Activated naive CD8-positive, alpha-beta T cell treated with anti-CD3 and anti-CD28 coated beads, Interleukin-2, amount 10 ng/mL, durations not matched to agents 7 days and 5 days (primary cell): ENCODE measurements at places on chromosomes 2 and 18. TPM values are rescaled to one million over a fixed set of nuclear protein-coding genes. Genes with fewer than 3 reads are reported as not detected.

DNA sequence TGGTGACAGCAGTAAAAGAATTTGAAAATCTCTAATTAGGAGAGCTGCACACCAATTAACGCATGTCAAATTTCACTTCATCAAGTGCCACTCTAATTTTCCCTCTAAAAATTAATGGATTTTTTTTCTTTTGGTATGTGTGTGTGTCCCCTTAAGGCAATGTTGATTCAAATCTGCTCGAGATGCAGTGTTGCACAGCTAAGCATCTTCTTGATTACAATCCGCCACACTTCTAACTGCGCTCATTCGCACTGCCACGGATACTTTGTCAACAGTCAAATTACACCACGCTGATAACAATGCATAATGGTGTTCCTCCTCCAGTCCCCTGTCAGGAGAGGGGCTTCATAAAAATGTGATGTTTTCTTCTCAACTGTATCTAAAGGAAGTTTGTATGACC is 261.4 kb downstream of the MEIS1 start:
- DNase-seq = no peak
- H3K36me3 ChIP-seq = no peaks in the 10 kb centered on the region
- no peaks in the 10 kb centered on the region for H3K27me3 ChIP-seq
- H3K4me1 ChIP-seq = no peaks in the 10 kb centered on the region

- peaks cover 7% of the 10 kb centered on the region for H3K4me1 ChIP-seq
- peak overlapping the region; percentile 50 for H3K4me3 ChIP-seq
- H3K27me3 ChIP-seq = no peaks in the 10 kb centered on the region
- peak overlapping the region; percentile 31 for H3K27ac ChIP-seq
Observed at GRCh38 chr2:36549165-36549574, 48.8 kb downstream of the FEZ2 start.

GRCh38 chr2:168452781-168453180 is 3.3 kb upstream of the CERS6 start:
- H3K4me1 ChIP-seq = peaks cover 7% of the 10 kb centered on the region
- H3K4me3 ChIP-seq = no peak overlapping the region
- H3K27ac ChIP-seq = no peak overlapping the region
- peaks cover 3% of the 10 kb centered on the region for H3K36me3 ChIP-seq
- H3K27me3 ChIP-seq = no peaks in the 10 kb centered on the region
- DNase-seq = no peak

GRCh38 chr2:80469428-80469827 is 164.9 kb upstream of the LRRTM1 start:
- no peak for DNase-seq
- no peak overlapping the region for H3K4me3 ChIP-seq
- H3K27me3 ChIP-seq = no peaks in the 10 kb centered on the region
- H3K36me3 ChIP-seq = no peaks in the 10 kb centered on the region
- no peaks in the 10 kb centered on the region for H3K4me1 ChIP-seq

DNA sequence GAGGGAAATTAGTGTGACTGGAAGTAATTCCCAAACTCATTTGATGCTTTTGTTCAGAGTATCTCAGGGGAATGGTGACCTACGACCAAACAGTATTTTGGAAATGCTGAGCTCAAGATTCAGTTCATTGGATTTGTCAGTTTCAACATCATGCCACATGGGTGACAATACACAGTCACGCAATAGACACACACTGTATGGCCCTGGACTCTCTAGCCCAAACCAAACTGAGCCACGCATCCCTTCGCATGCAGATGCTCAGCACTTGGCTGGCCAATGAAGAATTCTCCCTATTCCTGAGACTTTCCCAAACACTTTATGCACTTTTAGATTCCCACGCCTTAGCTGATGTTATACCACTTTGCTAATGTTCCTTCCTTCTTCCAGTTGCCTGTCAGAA is 10.0 kb downstream of the PDE1A start:
- no peaks in the 10 kb centered on the region for H3K36me3 ChIP-seq
- H3K4me1 ChIP-seq = no peaks in the 10 kb centered on the region
- DNase-seq = no peak
- H3K4me3 ChIP-seq = no peak overlapping the region

GRCh38 chr2:173652767-173653431 is 298.2 kb downstream of the CDCA7 start:
- H3K36me3 ChIP-seq = no peaks in the 10 kb centered on the region
- no peak for DNase-seq

DNA sequence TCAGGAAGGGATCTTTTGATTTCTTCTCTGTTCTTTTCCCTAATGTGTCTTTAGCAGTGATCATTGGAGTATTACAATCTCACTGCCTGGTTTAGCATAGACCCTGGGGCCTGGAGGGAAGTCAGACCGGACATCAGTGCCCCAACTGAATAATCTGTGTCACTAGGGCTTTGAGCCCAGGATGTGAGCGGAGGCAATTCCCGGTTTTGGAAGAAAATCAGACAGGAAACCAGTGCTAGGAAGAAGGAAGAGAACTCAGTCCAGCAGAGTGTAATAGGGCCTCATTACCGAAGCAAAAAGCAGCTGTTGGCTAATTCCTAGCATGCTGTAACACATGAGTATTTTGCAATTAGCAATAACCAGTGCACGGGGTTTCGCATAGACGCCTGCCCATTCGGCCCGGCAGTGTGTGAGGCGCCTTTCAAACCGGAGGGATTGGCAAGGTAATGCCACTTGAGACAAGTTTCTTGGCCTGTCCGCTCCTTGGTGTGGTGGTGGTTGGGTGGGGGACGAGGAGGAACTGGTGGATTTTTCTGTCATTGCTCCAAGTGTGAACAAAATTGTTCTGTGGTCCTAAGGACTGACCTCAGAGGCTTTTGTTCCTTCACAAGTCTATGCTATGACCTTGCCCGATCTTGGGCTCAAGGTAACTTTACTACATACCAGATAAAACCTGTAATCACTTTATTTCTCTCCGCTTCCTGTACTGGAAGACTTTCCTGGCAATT is 2.8 kb downstream of the FOSL2 start:
- H3K27ac ChIP-seq = no peak overlapping the region
- H3K36me3 ChIP-seq = peaks cover 7% of the 10 kb centered on the region
- H3K4me1 ChIP-seq = peaks cover 22% of the 10 kb centered on the region
- no peak overlapping the region for H3K4me3 ChIP-seq
- H3K27me3 ChIP-seq = no peaks in the 10 kb centered on the region
- no peak for DNase-seq

- H3K4me3 ChIP-seq = no peak overlapping the region
- no peak overlapping the region for H3K27ac ChIP-seq
- H3K36me3 ChIP-seq = no peaks in the 10 kb centered on the region
- DNase-seq = no peak
Observed at GRCh38 chr2:15825276-15825980, 114.9 kb upstream of the MYCN start.

DNA sequence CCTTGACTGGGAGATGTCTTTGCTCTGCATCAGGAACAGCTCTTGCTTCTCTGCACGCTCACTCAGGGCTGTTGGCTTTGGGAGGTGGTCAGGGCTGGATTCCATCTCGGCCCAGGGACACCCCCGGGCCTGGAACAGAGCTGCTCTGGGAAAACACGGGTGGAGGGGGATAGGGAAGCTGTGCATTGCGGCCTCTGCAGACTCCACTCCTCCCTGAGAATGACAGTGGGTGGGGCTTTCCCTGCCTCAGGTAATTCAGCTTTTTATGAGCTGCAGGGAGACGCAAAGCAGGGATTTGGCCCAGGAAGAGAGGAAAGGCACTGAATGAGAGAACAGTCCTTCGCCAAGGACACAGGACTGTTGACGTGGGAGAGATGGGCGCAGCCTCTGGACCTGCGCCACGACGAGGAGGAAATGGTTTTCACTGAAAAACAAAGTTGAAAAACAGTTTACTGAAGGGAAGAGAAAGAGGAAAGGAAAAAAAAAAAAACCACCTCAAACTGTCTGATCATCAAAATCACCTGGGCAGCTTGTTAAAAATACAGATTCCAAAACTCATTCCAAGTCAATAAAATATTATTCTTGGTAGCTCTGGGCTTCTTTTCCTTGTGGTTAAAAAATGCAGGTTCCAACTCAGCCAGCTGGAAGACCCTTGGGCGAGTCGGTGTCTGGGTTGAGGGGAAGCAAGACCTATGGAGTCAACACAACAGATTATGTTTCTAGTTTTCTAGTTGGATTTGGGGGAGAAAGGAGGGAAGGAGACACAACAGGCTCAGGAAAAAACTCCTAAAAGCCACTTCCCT is 194.0 kb downstream of the ZFP36L2 start:
- DNase-seq = no peak
- no peak overlapping the region for H3K27ac ChIP-seq
- peak overlapping the region; percentile 48 for H3K4me3 ChIP-seq
- no peaks in the 10 kb centered on the region for H3K27me3 ChIP-seq

DNA sequence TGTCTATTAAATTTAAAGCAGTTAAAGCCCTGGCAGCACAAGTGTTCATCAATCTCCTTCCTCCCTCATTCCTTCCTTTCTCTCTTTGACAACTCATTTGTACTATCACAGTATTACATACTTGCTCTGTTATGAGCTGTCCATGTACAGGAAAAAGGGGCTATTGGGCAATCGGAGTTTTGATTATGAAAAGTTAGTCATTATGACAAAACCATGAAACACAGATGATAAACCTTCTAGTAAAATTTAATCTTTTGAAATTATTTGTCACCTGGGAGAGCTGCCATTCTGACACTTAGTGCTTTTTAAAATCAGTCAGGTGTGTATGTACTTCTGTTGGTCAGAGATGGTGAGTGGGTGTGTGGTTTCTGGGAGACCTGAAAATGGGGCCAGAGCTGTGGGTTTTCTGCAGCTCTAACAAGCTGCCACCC is 39.4 kb downstream of the MAP4K4 start:
- H3K4me3 ChIP-seq = no peak overlapping the region
- no peaks in the 10 kb centered on the region for H3K27me3 ChIP-seq
- no peak overlapping the region for H3K27ac ChIP-seq
- DNase-seq = no peak

GRCh38 chr2:11872948-11873269 is 126.5 kb downstream of the LPIN1 start:
- H3K27ac ChIP-seq = no peak overlapping the region
- no peaks in the 10 kb centered on the region for H3K36me3 ChIP-seq
- H3K4me3 ChIP-seq = no peak overlapping the region
- H3K27me3 ChIP-seq = peaks cover 6% of the 10 kb centered on the region
- peaks cover 4% of the 10 kb centered on the region for H3K4me1 ChIP-seq

- no peak overlapping the region for H3K4me3 ChIP-seq
- DNase-seq = no peak
- H3K27ac ChIP-seq = no peak overlapping the region
- peaks cover 3% of the 10 kb centered on the region for H3K4me1 ChIP-seq
- H3K27me3 ChIP-seq = peaks cover 2% of the 10 kb centered on the region
Observed at GRCh38 chr2:42929546-42930024, 137.2 kb upstream of the HAAO start.

GRCh38 chr2:221018262-221018661 is 553.8 kb downstream of the EPHA4 start:
- no peak overlapping the region for H3K4me3 ChIP-seq
- no peak overlapping the region for H3K27ac ChIP-seq
- no peak for DNase-seq
- no peaks in the 10 kb centered on the region for H3K4me1 ChIP-seq
- H3K36me3 ChIP-seq = no peaks in the 10 kb centered on the region

- no peak overlapping the region for H3K4me3 ChIP-seq
- DNase-seq = no peak
- peaks cover 7% of the 10 kb centered on the region for H3K27me3 ChIP-seq
- no peaks in the 10 kb centered on the region for H3K36me3 ChIP-seq
- no peak overlapping the region for H3K27ac ChIP-seq
- H3K4me1 ChIP-seq = peaks cover 2% of the 10 kb centered on the region
Observed at GRCh38 chr2:64179582-64180321, 35.5 kb upstream of the PELI1 start.

- H3K36me3 ChIP-seq = no peaks in the 10 kb centered on the region
- H3K27me3 ChIP-seq = peaks cover 2% of the 10 kb centered on the region
- H3K4me1 ChIP-seq = no peaks in the 10 kb centered on the region
Observed at GRCh38 chr2:235405612-235406361, 88.1 kb upstream of the AGAP1 start.

- H3K4me1 ChIP-seq = peaks cover 27% of the 10 kb centered on the region
- no peak for DNase-seq
- H3K36me3 ChIP-seq = peaks cover 1% of the 10 kb centered on the region
- peak overlapping the region; percentile 61 for H3K4me3 ChIP-seq
- peaks cover 5% of the 10 kb centered on the region for H3K27me3 ChIP-seq
- H3K27ac ChIP-seq = peak overlapping the region; percentile 82
Observed at GRCh38 chr2:86371527-86371926, 34.1 kb upstream of the REEP1 start.

DNA sequence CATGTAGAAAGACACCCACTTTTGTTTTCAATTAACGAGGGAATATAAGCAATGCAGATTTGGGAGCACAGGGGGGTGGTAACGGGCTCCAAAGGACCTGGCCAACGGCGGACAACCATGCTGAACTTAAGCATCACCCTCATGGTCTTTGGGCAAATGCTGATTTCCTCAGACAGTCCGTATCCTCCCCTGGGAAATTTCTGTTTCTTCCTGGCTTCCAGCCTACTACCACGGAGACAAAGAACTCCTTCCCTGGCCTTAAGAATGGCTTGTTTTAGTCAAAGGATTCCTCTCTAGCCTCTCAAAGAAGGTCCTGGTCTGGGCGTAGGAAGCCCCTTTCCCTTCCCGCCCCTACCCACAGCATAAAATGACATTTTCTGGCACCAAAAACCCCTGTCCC is 34.3 kb downstream of the EN1 start:
- H3K4me3 ChIP-seq = no peak overlapping the region
- H3K27me3 ChIP-seq = peaks cover 28% of the 10 kb centered on the region
- no peaks in the 10 kb centered on the region for H3K4me1 ChIP-seq
- no peak overlapping the region for H3K27ac ChIP-seq

GRCh38 chr2:25380023-25380422 is 38.3 kb upstream of the DNMT3A start:
- DNase-seq = no peak
- no peak overlapping the region for H3K4me3 ChIP-seq
- no peak overlapping the region for H3K27ac ChIP-seq
- peaks cover 28% of the 10 kb centered on the region for H3K4me1 ChIP-seq
- no peaks in the 10 kb centered on the region for H3K27me3 ChIP-seq

GRCh38 chr2:145303536-145303935 is 783.6 kb upstream of the ZEB2 start:
- H3K27ac ChIP-seq = no peak overlapping the region
- no peak overlapping the region for H3K4me3 ChIP-seq
- no peaks in the 10 kb centered on the region for H3K36me3 ChIP-seq
- DNase-seq = no peak

- no peaks in the 10 kb centered on the region for H3K27me3 ChIP-seq
- no peak overlapping the region for H3K4me3 ChIP-seq
- DNase-seq = no peak
- H3K36me3 ChIP-seq = no peaks in the 10 kb centered on the region
- no peaks in the 10 kb centered on the region for H3K4me1 ChIP-seq
Observed at GRCh38 chr18:66708646-66709045, 104.8 kb upstream of the CDH19 start.

Gene PMAIP1
- 26.7 TPM for total RNA-seq

Gene CCDC141
- 11.8 TPM for total RNA-seq

Gene SLC11A1
- 1.7 TPM for total RNA-seq

Gene FAM228A
- 0.51 TPM for total RNA-seq

Gene CYP27C1
- total RNA-seq = not detected

Gene MAP3K19
- total RNA-seq = not detected

Gene MATN3
- not detected for total RNA-seq

Gene HOXD3
- total RNA-seq = not detected

Gene ARL6IP6
- total RNA-seq = 37.0 TPM

Gene AOX1
- not detected for total RNA-seq

Gene STPG4
- 0.19 TPM for total RNA-seq

Gene PDE11A
- not detected for total RNA-seq

Gene SLC16A14
- total RNA-seq = 0.65 TPM

Gene ANKRD29
- not detected for total RNA-seq

Gene CCDC85A
- total RNA-seq = not detected

Gene ORC2
- 55.0 TPM for total RNA-seq
